Astrocyte (in vitro differentiated cells and primary cell): ENCODE measurements at places on chromosomes 7 and 10. TPM values are rescaled to one million over a fixed set of nuclear protein-coding genes. Genes with fewer than 3 reads are reported as not detected.

Gene CHAT
- 0.12 and 1.00 TPM in 2 replicates for total RNA-seq

DNA sequence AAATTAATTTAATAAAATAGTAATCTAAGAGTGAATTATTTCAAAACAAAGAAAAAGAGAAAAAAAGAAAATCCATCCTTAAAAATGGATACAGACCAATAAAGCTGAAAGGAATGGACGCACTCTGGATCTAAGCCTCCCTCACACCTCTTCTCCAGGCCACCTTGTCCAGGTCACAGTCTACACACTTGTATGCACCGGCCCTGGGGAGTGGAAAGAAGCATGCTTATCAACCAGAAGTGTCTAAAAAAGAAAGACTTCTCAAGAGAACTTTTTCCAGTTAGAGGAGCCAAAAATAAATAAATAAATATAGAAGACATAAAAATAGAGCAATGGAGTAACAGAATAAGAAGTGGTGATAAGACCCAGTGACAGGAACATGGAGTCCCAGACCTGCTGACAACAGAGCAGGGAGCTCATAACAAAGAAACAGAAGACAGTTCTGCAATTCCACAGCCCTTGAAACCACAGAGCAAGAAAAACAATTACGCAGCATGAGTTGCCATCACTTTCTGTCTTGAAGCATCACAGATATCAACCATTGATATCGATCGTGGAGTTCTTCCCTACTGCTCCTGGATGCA is 311.7 kb upstream of the NFE2L3 start:
- no peak overlapping the region for H3K4me3 ChIP-seq
- no peak overlapping the region for H3K27ac ChIP-seq
- no peak for DNase-seq
- peaks cover 7% of the 10 kb centered on the region for H3K4me1 ChIP-seq
- no peaks in the 10 kb centered on the region for H3K36me3 ChIP-seq
- no peaks in the 10 kb centered on the region for H3K27me3 ChIP-seq

Gene ERVW-1
- 0.19 TPM in 1 of 2 replicates, not detected in the other for total RNA-seq

DNA sequence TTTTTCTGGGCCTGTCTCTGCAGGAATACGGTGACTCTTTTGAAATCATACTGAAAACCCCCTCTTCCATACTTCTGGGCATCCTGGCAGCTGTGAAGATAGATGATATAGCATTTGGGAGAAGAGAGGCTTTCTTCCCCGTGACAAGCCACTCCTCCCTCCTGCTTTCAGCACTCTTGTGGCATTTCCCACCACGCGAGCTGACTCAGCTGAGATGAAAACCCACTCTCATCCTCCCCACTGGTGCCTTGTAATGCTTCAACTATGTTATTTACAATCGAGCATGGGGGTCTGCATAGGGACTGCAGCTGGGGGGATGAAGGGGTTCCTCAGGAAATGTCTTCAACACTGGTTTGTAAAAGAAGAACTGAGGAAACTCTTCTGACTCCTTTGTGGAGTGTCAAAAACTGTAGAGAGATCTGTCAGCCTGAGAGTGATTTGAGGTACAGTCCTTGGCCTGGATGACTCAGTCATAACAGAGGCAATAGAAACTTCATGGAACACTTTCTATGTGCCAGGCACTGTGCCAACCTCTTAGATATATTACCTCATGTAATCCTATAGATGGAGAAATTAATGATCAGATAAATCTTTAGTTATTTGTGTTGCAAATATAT is 1.7 kb upstream of the TBATA start:
- H3K27ac ChIP-seq, result no peak overlapping the region
- H3K27me3 ChIP-seq, result no peaks in the 10 kb centered on the region
- peak; percentile 49 for DNase-seq
- no peak overlapping the region for H3K4me3 ChIP-seq
- H3K4me1 ChIP-seq, result peaks cover 15% of the 10 kb centered on the region

DNA sequence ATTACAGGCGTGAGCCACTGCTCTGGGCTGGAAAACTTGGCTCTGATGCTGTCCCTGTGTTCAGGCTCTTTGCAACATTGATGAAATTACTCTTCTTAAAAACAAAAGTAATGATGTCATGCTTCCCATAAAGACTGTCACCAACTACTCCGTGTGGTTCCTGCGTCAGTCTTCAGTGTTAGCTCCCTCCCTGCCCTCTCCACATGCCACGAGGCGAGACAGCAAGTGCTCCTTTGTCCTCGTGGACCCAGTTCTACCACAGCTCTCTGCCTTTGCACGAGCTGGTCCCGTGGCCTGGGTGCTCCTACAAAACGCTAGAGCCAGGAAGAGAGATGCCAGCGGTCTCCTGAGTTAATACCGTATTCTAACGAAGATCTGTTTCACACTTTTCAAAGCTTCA is 194.5 kb downstream of the SDK1 start:
- no peaks in the 10 kb centered on the region for H3K4me1 ChIP-seq
- no peak for DNase-seq
- no peaks in the 10 kb centered on the region for H3K36me3 ChIP-seq
- no peak overlapping the region for H3K27ac ChIP-seq
- no peaks in the 10 kb centered on the region for H3K27me3 ChIP-seq

Gene PNLIPRP2
- total RNA-seq, result not detected in 2 replicates

DNA sequence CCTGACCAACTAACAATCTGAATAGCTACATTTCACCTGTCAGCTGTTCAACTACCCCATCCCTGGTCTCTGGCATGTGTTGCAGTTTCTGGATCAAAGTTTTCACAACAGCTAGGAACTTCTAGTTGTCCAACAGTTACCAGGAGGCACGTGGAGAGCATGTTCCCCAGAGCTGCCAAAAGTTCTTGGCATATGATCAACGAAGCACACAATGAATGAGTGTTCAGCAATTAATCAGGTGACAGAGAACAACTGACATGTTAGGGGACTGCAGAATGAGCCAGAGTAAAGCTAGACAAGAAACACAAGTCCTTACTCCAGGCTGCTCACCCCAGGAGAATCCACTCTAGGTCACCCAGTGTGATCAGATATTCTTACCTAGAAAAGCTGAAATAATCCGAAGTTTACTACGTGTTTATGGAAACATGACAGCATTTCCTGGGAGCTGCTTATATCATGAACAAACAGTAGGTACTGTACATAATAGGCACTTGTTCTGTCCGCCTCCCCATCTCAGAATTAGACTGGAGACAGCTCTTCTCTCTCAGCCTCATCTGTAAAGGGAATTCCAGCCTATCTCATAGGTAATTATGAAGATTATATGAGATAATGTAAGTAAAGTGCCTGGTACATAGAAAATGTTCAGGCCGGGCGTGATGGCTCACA is 50.6 kb downstream of the ZNF438 start:
- H3K4me3 ChIP-seq, result no peak overlapping the region
- no peaks in the 10 kb centered on the region for H3K27me3 ChIP-seq
- peak; percentile 70 for DNase-seq

DNA sequence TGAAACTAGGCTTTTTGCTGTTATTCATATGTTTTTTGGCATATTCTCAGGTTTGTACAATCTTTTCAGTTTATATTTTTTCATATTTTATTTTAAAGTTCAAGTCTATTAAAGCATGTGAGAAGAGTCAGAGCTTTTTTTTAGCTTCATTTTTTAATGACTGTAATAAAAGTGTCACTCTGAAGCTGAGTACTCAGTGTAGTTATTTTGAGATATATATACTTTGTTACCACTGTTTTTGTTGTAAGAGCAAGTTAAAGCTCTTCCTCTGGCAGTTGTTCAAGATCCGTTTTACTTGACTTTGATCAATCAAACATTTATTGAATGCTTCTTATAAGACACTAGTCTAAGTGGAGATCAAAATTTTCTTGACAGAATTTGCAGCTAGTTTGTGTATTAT is 37.5 kb downstream of the CASD1 start:
- no peak for DNase-seq
- H3K4me1 ChIP-seq, result no peaks in the 10 kb centered on the region
- H3K4me3 ChIP-seq, result no peak overlapping the region
- H3K27me3 ChIP-seq, result no peaks in the 10 kb centered on the region

GRCh38 chr10:44178856-44179255 is 206.0 kb downstream of the CXCL12 start:
- H3K4me1 ChIP-seq, result peaks cover 8% of the 10 kb centered on the region
- H3K27ac ChIP-seq, result no peak overlapping the region

DNA sequence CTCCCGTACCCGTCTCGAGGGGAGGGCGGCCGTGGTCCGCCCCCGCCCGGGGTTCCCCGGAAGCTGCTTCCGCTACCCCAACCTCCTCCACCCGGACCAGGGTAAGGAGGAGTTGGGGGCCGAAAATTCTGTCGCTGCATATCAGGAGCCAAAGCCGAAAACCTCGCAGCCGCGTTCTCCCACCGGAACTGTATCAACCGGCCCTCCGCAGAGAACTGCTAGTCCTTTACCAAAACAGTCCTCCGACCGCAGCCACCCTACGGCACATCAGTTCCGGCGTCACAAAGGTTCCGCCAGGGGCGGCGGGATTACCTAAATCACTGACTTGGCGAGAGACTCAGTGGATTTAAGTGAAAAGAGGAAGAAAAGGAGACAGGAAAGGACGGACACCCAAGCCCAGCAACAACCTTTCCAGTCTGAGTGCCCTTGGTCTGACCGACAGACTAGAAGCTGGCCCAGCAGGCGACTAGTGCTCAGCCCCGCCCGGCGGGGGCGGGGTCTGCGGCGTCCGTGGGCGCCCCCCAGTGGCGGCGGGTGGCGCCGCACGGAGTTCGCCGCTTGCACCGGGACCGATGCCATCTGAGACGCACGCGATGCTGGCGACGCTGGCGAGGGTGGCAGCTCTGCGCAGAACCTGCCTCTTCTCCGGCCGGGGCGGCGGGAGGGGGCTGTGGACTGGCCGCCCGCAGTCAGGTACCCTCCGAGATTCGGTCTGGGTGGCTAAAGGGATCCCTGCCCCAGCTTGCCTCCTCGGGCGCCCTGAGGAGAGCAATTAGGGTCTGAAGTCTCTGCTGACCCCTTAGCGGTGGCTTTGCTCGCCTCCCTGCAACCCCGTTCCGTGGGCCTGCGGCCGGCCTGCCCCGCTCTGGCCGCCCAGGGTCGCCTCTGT is at the start of the genes MPLKIP and SUGCT:
Gene MPLKIP, minus strand, starts transcription at position 195 of the 889 bp plus-strand sequence. Its CDS starts 55 bp downstream, at position 140.
Gene SUGCT, plus strand, starts transcription at position 578 of the 889 bp plus-strand sequence.
- H3K36me3 ChIP-seq, result no peaks in the 10 kb centered on the region
- DNase-seq, result peak; percentile 81
- no peaks in the 10 kb centered on the region for H3K4me1 ChIP-seq

GRCh38 chr10:93039110-93039509 is 21.5 kb upstream of the CYP26C1 start:
- H3K27ac ChIP-seq, result no peak overlapping the region
- H3K4me1 ChIP-seq, result no peaks in the 10 kb centered on the region

Gene METTL27
- 2.1 and 2.5 TPM in 2 replicates for total RNA-seq

Gene TMEM225B
- 0.23 and 0.43 TPM in 2 replicates for total RNA-seq

Gene NKX6-2
- not detected in 2 replicates for total RNA-seq

- peaks cover 11% of the 10 kb centered on the region for H3K36me3 ChIP-seq
- no peak overlapping the region for H3K4me3 ChIP-seq
- no peak overlapping the region for H3K27ac ChIP-seq
- peaks cover 51% of the 10 kb centered on the region for H3K4me1 ChIP-seq
- no peak for DNase-seq
These were observed 59.4 kb upstream of the CAMK2B start for GRCh38 chr7:44384586-44385433.

Gene CYP2C9
- not detected in 2 replicates for total RNA-seq

GRCh38 chr10:113802997-113803396 is 50.9 kb downstream of the DCLRE1A start:
- no peak overlapping the region for H3K4me3 ChIP-seq
- H3K4me1 ChIP-seq, result no peaks in the 10 kb centered on the region
- no peak overlapping the region for H3K27ac ChIP-seq
- H3K27me3 ChIP-seq, result peaks cover 11% of the 10 kb centered on the region
- no peaks in the 10 kb centered on the region for H3K36me3 ChIP-seq
- no peak for DNase-seq

Gene RPEL1
- not detected in 2 replicates for total RNA-seq

- H3K4me3 ChIP-seq, result no peak overlapping the region
- no peaks in the 10 kb centered on the region for H3K4me1 ChIP-seq
- DNase-seq, result no peak
- no peaks in the 10 kb centered on the region for H3K27me3 ChIP-seq
- no peaks in the 10 kb centered on the region for H3K36me3 ChIP-seq
- no peak overlapping the region for H3K27ac ChIP-seq
These were observed 128.1 kb upstream of the VIPR2 start for GRCh38 chr7:159272739-159273138.

DNA sequence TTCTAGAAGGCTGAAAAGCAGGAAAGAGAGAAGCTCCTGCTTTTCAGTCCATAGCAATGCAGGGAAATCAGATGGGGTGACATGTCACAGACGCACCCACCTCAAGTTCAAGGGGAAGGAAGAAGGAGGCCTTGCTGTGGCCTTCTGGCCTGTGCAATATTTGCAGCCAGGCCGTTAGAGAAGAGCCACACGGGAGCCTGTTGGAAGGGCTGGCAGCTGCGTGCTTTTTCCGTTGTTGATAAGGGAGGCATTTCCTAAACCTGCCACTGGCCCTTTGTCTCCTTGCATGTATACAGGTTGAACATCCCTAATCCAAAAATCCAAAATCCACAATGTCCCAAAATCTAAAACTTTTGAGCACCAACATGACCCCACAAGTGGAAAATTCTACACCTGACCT is 492.5 kb upstream of the ZMIZ1 start:
- no peak overlapping the region for H3K27ac ChIP-seq
- no peak overlapping the region for H3K4me3 ChIP-seq
- no peaks in the 10 kb centered on the region for H3K36me3 ChIP-seq
- H3K27me3 ChIP-seq, result peaks cover 10% of the 10 kb centered on the region
- H3K4me1 ChIP-seq, result peaks cover 11% of the 10 kb centered on the region
- DNase-seq, result no peak

- no peak overlapping the region for H3K4me3 ChIP-seq
- H3K27me3 ChIP-seq, result no peaks in the 10 kb centered on the region
- no peaks in the 10 kb centered on the region for H3K36me3 ChIP-seq
- H3K27ac ChIP-seq, result no peak overlapping the region
- DNase-seq, result no peak
These were observed 11.8 kb downstream of the TTYH3 start for GRCh38 chr7:2643386-2644219.

Gene CLRN3
- not detected in 2 replicates for total RNA-seq

Gene STAG3
- 0.34 and 0.36 TPM in 2 replicates for total RNA-seq

DNA sequence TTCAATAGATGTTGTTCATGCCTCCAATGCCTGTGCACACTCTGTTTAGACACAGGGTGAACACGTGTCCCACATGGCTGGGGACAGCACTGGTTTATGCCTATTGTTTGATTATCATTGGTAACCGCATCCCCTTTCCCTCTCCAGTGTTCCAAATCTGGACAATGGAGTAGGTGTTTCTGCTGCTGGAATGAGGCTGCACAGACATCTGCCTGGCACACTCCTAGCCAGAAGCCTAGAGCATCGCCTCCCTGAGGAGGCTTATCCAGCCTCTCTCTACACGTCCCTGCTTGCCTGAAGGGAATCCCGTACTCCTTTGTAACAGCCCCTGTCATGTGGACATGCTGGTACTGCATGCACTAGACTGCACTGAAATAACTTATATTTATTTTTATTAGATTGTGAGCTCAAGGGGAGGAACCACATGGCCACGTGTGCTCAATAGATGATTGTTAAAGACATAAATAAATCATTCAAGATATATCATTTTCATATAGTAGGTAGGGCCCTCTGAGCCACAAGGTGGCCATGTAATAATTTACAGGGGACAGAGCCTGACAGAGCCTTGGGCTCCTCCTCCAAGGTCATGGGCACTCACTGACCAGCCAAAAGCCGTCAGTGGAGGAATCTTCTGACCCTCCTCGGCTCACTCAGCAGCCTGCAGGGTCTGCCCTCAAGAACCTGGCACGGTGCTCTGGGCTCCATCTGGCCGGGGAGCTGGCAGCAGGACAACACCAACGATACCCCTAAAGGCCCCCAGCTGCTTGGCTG is 310.9 kb upstream of the ZNF32 start:
- no peaks in the 10 kb centered on the region for H3K4me1 ChIP-seq
- no peaks in the 10 kb centered on the region for H3K27me3 ChIP-seq
- DNase-seq, result no peak
- H3K36me3 ChIP-seq, result no peaks in the 10 kb centered on the region
- no peak overlapping the region for H3K4me3 ChIP-seq

- peak; percentile 13 for DNase-seq
- H3K4me1 ChIP-seq, result no peaks in the 10 kb centered on the region
- H3K27ac ChIP-seq, result no peak overlapping the region
- no peaks in the 10 kb centered on the region for H3K36me3 ChIP-seq
- no peak overlapping the region for H3K4me3 ChIP-seq
These were observed 24.1 kb upstream of the SEMA3A start for GRCh38 chr7:84218681-84219080.
